ENCODE measurements at places on chromosomes 4 and X.

DNA sequence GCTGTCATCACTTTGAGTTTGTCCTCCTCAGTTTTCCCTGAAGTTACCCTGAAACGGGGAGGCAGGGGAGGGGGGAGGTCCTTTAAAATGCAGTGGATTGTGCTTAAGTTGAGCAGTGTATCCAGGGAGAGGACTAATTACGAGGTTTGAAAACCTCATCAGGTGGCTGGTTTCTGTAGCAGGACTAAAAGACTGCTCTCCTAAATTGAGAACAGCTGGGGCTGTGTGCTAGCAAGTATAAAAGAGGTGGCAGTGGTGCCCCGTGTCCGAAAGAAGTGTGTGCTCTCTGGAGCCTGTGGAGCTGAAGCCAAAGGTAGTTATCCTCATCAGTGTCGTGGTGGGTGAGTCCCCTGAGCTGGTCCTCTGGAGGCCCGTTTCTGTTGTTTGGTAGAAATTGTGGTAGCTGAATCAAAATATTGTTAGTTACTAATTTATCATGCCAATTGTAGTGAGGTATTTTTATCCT is 37.2 kb upstream of the CYP2U1 start:
- no peak for DNase-seq

DNA sequence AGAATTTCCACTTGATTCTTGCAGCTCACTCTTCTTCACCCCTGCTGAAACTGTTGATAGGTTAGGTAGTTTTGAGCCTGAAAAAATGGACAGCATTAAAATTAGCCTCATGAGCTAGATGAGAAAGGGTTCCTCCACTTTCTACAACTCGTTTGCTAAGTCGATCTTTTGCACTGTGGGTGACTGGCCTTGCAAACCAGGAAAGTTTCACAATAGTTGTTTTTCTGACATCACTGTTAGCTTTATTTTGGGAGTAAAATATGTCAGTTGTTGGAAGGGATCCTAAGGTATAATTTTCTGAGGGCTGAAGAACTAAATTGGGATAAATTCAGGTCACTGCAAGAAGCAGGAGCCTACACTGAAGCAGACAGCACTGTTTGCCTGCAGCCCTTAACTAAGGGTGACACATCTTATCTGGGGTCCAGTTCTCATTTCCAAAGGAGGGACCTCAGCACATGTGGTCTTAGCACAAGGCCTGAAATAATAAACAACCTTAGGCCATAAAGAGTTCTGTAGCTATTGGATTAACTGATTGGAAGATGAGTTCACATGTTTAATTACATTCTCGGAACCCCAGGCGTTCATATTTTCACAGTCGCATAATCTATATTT is 29.1 kb downstream of the ANAPC4 start:
- DNase-seq = no peak

- DNase-seq = no peak
Measured at GRCh38 chr4:19780871-19781270, 470.8 kb upstream of the SLIT2 start.

DNA sequence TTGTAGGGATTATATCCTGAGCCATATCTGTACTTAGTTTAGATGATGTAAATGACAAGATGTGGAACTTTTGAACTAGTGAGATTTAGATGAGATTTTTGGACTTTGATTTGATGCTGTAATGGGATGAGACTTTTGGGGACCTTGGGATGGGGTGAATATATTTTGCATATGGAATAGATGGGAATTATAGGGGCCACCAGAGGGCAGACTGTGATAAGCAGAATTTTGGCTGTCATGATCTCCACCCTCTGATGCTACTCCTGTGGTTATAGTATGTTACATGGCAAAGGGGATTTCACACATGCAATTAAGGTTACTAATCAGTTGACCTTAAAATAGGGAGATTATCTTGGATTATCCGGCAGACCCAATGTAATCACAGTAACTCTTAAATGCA is 214.0 kb upstream of the NHS start:
- DNase-seq = no peak

GRCh38 chr4:159051245-159052071 is 51.4 kb upstream of the RAPGEF2 start:
- no peak for DNase-seq

GRCh38 chrX:53287493-53288138 is 6.2 kb upstream of the IQSEC2 start:
- DNase-seq = peak; percentile 15

- no peak for DNase-seq
Measured at GRCh38 chr4:173758132-173758531, 228.1 kb upstream of the HAND2 start.

- no peak for DNase-seq
Measured at GRCh38 chr4:131411393-131411792, 1737.7 kb upstream of the PCDH10 start.

DNA sequence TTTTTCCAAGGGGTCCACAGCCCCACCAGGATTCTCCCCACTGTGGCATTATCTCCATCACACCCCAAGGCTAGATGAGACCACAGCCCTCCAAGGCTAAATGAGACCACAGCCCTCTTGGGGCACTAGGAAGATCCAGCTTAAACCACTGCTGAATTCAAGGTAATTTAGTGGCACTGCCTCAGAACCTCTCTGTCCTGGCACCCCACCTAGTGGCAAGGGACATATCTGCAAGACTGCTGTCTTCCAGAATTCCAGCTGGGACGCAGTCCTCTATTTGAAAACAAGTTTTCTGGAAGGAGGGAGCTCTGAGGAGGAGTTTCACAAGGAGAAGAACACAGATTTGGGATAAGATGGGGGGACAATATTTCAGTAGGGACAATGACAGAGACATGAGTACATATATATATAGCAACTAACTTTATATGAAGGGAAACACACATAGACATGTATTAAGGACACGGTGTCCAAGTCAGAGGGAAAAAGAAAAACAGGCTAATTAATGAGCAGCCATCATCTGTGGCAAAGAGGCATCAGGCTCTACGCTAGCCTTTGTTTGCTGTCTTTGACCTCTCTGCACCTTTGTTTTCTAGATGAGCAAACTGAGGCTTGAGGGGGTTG is 9.3 kb downstream of the CETN2 start:
- no peak for DNase-seq

DNA sequence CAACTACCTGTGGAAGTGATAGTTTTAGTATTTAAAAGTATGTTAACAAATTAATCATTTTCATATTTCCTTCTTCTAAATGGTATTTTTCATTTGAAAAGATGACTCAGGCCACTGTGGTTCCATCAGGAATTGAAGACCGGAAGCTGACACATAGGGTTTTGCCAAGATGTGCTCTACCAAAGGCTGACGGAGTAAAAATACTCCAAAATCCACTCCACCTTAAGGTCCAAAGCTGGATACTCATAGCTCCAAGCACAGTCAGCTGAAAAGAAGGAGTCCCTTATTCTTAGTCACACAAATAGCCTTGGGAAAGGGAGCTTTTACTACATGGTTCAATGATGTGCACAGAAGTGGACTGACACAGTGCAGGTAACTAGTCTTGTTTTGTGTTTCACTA is 472.0 kb downstream of the ARAP2 start:
- DNase-seq = no peak

All from CD8-positive, alpha-beta memory T cell (primary cell).